ENCODE measurements at places on chromosomes 6 and 20.

DNA sequence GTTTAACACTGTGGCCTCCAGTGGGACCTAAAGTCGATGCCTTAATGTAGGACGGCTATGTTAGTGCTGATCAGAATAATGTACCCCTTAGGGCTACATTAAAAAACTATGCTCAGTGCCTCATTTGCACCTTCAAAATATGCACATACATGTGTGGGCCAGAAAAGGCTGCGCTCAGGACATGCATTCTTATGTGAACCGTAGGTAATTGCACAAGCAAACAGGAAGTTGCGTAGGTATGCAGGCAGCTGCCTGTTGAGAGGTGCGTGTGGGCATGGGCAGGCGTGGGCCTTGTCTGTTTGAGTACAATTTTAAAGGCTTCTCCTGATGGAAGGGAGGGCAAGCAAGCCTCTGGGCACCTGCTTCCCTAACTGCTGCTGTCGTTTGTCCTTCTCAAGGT is 116.2 kb upstream of the JAG1 start:
- DNase-seq, result no peak

DNA sequence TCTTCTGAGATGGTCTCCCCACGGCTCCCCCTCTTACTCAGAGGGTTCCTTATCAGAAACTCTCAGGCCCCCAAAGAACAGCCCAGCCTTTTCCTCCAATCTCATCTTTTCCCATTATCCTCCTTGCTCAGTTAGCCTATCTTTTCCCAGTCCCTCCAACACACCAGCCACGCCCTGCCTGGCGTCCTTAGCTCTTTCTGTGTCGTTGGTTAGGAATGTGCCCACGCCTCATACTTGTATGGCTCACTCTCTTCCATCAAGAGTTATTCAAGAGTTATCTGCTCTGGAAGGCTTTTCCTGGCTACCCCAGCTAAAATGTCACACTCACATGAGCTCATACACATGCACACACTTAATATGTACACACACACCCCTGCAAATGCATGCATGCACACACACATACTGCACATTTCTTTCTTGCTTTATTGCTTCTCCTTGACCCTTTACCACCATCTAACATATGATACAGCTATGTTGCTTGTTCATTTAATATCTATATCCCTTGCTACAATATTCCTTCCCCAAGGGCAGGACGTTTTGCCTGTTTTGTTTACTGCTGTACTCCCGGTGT is 37.6 kb downstream of the SLC2A10 start:
- DNase-seq, result no peak

DNA sequence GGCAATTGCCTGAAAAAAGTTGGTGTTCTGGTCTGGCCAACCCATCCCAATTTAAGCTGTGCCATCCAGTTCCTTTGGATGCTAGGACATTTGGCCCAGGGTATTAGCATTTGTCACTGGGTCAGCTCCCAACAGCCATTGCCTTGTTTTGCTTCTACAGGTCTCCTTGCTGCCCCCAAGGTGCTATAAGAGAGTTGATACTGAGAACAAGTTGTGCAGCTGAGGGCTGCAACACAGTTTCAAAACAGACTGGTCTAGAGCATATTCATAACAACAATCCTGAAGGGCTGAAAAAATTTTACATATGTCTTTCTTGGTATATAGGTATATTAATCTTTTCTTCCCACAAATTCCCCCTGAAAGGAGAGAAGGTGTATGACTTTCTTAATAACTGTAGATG is 61.0 kb downstream of the LYRM4 start:
- DNase-seq, result no peak

DNA sequence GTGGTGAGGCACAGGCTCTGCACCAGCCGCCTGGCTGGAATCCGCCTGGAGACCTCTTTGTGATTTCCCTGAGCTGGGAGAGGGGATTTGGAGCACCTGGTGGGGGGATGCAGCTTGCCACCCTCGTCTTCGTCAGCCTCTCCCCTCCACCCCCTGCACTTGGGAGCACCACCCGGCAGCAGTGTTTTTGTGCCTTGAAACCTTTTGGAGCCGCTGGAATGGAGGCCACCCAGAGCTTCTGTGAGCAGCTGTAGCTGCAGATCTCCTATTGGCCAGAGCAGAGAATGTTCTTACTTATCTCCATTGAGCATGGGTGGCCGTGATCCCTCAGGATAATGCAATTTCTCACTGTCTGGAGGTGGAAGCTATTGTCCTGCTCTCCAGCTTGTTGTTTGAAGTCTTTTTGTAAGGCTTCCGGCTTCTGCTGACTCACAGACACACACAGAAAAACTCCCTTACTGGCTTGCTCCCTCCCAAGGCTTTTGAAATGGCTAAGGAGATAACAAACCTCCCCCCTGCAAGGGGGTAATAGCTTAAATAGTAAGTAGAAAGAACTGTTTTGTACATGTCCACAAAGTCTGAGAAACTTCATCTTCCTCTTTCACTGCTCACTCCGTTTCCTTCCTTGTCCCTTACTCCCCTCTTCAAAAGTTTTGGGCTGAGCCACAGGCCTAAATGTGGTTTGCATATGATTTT is 271.2 kb downstream of the PRL start:
- no peak for DNase-seq

- peak; percentile 59 for DNase-seq
These were observed 92.4 kb downstream of the PRND start for GRCh38 chr20:4813863-4814695.

- no peak for DNase-seq
These were observed 121.1 kb downstream of the GMDS start for GRCh38 chr6:2124260-2124709.

DNA sequence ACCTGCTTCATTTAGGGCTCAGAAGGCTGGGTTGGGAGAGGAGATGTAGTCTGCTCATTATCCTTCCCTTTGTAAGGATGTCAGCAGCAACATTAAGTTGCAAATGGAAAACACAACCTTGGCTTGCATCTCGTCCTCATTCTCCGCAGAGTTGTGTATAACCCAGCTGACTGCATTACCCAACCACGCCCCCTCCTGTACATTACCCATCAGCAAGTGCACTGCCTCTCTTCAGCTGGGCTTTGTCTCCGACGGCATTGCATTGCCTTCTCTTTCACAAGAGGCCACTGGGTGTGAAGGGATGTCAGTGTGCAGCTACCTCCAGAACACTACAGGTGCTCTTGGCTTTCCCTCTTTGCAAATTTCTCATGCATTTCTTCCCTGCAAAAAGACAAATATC is 128.7 kb upstream of the TSHZ2 start:
- DNase-seq, result no peak

DNA sequence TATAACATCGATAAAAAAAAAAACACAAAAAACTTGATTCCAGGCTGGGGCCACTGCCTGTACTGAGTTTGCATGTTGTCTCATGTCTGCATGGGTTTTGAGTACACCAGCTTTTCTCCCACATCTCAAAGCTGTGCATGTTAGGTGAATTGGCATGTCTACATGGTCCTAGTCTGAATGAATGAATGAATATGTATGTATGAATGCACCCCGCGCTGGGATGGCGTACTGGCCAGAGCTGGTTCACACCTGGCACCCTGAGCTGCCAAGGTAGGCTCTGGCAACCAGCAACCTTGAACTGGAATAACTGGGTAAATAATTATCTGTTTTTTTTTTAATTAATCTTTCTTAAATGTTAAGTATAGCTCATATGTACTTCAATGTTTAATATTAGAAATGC is 131.0 kb downstream of the MAN1A1 start:
- no peak for DNase-seq
